Activated CD4-positive, alpha-beta T cell treated with anti-CD3 and anti-CD28 coated beads, Interleukin-2, amount 10 ng/mL, durations not matched to agents 7 days and 5 days (primary cell): ENCODE measurements at places on chromosomes 2 and 18. TPM values are rescaled to one million over a fixed set of nuclear protein-coding genes. Genes with fewer than 3 reads are reported as not detected.

GRCh38 chr2:132374961-132375360 is 41.6 kb upstream of the GPR39 start:
- no peaks in the 10 kb centered on the region for H3K27me3 ChIP-seq
- H3K4me3 ChIP-seq = no peak overlapping the region
- DNase-seq = no peak
- H3K27ac ChIP-seq = no peak overlapping the region
- no peaks in the 10 kb centered on the region for H3K36me3 ChIP-seq
- no peaks in the 10 kb centered on the region for H3K4me1 ChIP-seq

DNA sequence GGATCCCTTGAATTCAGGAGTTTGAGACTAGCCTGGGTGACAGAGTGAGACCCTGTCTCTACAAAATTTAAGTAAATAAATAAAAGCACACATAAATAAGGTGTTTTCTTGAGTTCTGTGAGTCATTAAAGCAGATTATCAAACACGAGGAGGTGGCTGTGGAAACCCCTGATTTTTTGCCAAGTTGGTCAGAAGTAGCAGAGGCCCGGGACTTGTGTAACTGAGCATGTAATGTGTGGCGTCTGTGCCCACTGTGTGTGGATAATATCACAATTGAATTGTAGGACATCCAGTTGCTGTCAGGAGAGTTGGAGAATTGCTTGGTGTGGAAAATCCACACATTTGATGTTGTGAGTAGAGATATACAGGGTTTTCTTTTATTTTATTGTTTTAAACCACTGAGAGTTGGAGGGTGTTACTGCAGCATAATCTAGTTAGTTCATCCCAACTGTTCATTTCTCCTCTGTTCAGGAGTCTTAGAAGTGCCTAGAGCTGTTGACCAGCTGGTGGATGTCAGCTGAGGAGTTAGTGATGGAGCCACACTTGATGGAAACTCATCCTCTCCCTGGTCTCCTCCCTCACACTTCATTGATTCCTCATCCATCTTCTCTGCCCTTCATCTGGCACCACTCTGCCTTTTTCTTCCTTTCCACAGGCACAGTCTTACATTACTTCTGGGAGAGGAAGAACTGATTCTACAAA is 45.9 kb upstream of the RHOB start:
- H3K4me3 ChIP-seq = no peak overlapping the region
- no peak for DNase-seq
- H3K27me3 ChIP-seq = peaks cover 16% of the 10 kb centered on the region
- no peaks in the 10 kb centered on the region for H3K4me1 ChIP-seq

GRCh38 chr2:111182121-111182520 is 61.4 kb downstream of the BCL2L11 start:
- no peaks in the 10 kb centered on the region for H3K4me1 ChIP-seq
- no peak overlapping the region for H3K27ac ChIP-seq
- no peak for DNase-seq

DNA sequence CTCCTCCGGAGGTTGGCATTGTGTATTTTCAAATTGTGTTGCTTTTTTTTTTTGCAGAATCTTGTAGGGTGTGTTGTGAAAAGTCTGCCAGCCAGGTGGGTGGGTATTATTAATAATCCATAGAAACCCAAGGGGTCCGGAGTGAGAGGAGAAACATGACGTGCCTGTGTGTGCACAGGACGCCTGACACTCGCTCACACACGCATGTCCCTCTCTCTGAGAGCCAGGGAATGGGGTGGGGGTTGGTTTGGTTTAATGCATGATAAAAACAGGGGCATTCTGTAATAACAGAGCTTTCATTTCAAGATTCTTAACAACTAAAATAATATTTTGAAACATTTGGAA is 224.8 kb downstream of the FAM210A start:
- H3K27me3 ChIP-seq = no peaks in the 10 kb centered on the region
- no peak overlapping the region for H3K27ac ChIP-seq
- no peak overlapping the region for H3K4me3 ChIP-seq
- H3K4me1 ChIP-seq = peaks cover 51% of the 10 kb centered on the region

GRCh38 chr2:8307606-8308180 is 374.2 kb upstream of the ID2 start:
- H3K4me1 ChIP-seq = peaks cover 85% of the 10 kb centered on the region
- no peak for DNase-seq
- no peak overlapping the region for H3K27ac ChIP-seq
- H3K27me3 ChIP-seq = peaks cover 2% of the 10 kb centered on the region
- H3K36me3 ChIP-seq = peaks cover 3% of the 10 kb centered on the region

- H3K27me3 ChIP-seq = no peaks in the 10 kb centered on the region
- H3K27ac ChIP-seq = no peak overlapping the region
- H3K4me3 ChIP-seq = no peak overlapping the region
- no peak for DNase-seq
- H3K36me3 ChIP-seq = no peaks in the 10 kb centered on the region
- no peaks in the 10 kb centered on the region for H3K4me1 ChIP-seq
Observed at GRCh38 chr2:214325404-214325803, 85.5 kb upstream of the VWC2L start.

DNA sequence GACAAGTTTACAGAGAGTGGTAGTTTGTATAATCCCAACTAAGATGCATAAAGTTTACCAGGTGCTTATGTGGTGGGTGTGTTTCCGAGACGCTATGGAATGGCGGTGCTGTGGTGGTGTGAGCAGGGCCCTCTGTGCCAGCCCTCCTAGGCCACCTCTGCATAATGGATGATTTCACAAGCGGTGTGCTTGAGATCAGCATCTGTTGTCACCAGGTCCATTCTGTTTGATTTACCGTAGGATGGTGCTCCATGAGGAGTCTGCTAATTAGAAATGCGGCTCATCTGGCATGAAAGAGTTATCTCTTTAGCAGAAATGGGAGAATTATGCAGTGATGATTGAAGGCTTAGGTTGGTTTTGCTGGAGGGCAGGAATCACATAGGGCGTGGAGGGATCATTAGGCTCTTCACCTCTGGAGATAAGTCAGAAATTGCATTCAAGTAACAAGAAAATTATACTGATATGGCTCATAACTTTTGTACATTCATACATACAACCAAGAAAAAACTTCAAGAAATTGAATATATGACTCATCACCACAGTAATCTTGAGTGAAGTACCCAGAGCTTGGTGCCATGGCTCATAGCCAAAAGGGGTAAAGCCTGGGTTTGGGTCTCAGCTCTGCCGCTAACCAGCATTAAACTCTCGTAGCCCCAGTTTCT is 41.4 kb downstream of the CRIM1 start:
- H3K4me1 ChIP-seq = no peaks in the 10 kb centered on the region
- H3K36me3 ChIP-seq = no peaks in the 10 kb centered on the region
- H3K27ac ChIP-seq = no peak overlapping the region
- no peak for DNase-seq
- no peak overlapping the region for H3K4me3 ChIP-seq

DNA sequence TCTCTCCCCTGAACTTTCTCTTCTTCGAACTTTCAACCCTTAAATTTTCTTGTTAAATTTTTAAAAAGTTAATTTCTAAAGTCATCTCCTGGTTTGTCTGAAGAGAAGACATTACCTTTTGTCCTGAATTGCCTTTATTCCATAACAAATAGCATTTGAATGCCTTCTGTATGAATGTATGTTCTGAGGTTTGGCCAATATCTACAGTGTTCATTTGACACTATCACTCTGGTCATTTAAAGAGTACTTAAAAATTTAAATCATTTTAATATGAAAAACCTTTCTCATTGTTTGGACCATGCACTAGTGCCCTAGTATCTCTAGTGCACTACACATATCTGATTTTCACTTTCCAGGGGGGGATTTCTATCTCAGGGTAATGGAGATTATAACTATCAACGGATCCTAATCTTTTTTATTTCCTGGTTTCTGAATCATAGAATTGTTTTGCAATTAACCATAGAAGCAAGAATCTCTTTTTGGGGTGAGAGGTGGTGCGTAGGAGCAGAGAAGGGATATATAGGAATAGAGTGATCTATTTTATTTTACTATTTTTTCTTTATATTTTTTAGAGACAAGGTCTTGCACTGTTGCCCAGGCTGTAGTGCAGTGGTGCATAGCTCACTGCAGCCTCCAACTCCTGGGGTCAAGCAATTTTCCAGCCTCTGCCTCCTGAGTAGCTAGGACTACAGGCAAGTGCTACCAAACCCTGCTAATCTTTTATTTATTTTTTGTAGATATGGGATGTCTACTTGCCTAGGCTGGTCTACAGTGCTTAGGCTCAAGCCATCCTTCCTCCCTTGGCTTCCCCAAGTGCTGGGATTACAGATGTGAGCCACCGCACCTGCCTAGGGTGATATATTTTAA is 25.5 kb downstream of the TANC1 start:
- no peak for DNase-seq
- peaks cover 2% of the 10 kb centered on the region for H3K27me3 ChIP-seq
- H3K36me3 ChIP-seq = no peaks in the 10 kb centered on the region
- H3K4me1 ChIP-seq = no peaks in the 10 kb centered on the region
- H3K4me3 ChIP-seq = no peak overlapping the region
- H3K27ac ChIP-seq = no peak overlapping the region

DNA sequence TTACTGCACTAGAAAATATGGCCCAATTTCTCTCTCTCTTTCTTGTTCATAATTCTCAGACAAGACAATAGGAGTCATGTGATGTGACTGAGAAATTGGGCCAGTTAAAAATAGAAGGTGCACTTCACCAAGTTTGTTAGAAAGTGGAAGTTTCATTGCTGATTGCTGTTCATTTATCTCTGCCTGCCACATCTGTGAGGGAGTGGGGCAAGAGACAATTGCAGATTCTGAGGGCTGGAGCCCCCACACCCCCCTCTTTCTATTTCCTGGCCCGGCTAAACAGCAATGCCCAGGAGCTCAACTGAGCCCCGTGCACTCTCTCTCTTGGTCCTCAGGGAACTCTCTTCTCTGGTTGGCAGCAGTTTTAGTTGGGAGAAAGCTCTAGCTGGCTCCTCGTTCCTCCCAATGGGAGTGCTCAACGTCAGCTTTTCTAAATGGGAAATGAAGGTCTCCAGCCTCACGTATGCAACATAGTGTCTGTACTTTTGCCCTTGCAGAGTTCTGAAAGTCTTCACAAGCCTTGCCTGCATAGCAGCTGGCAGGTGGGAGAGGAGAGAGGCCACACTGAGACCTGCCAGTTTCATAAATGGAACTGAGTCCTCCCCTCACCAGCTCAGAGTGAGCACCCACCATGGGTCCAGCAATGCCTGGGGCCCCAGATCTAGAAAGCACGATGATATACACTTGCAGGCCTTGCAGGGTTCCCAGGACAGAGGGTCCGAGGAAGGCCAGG is 115.7 kb downstream of the MYCN start:
- no peak overlapping the region for H3K27ac ChIP-seq
- no peak for DNase-seq
- no peak overlapping the region for H3K4me3 ChIP-seq
- no peaks in the 10 kb centered on the region for H3K36me3 ChIP-seq
- no peaks in the 10 kb centered on the region for H3K4me1 ChIP-seq
- H3K27me3 ChIP-seq = no peaks in the 10 kb centered on the region

DNA sequence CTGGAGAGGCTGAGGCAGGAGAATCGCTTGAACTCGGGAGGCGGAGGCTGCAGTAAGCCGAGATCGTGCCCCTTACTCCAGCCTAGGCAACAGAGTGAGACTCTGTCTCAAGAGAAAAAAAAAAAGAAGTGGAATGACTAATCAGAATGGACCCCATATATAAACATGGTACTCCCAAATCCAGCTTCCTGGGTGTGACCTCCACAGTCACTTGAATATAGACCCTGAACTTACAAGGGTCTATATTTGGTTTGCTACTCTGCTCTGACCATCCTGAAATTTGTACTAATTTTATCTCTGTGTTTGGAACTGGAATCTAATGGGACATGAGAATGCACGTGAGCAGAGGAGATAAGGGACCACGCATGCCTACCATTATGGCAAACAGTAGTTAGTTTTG is 275.0 kb downstream of the TNS1 start:
- H3K36me3 ChIP-seq = no peaks in the 10 kb centered on the region
- no peak overlapping the region for H3K27ac ChIP-seq
- DNase-seq = no peak
- peaks cover 2% of the 10 kb centered on the region for H3K27me3 ChIP-seq
- H3K4me1 ChIP-seq = no peaks in the 10 kb centered on the region

DNA sequence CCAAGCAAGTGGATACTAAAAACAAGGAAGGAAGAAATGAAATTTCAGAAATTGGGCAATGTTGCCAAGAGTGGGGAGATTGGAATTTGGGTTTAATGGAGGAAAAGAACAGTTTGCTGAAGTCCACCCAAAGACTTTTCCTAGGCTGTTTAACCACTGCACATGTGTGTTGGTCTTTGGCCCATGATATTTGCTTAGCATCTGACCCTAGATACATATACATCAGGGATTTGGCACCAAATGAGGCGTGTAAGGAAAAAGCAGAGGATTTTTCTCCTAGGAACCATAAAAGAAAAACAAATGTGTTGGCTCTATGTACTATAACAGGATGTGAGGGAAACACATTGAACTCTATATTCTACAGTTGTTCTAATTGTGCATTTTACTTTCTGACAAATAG is 80.7 kb upstream of the CD28 start:
- peaks cover 2% of the 10 kb centered on the region for H3K27me3 ChIP-seq
- no peak overlapping the region for H3K4me3 ChIP-seq
- H3K36me3 ChIP-seq = peaks cover 2% of the 10 kb centered on the region
- no peak for DNase-seq

GRCh38 chr2:234165421-234165820 is 114.9 kb downstream of the SPP2 start:
- H3K36me3 ChIP-seq = peaks cover 2% of the 10 kb centered on the region
- H3K4me1 ChIP-seq = peaks cover 29% of the 10 kb centered on the region

DNA sequence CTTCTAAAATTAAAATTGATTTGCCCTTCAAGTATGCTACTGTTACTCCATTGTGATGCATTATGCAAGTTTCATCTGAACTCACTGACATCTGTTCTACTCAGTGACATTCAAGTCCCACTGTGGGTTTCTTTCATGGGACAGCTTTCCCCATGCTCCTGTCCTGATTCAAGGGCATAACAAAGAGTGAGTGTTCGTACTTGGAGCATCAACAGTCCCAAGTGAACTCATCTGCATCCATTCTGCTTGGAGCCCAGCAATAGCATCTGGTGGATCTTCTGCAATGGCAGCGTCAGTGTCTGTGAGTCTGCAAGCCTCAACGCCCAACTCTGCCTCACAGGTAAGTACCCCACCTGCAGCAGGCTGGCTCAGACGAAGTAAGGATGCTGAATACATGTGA is 27.5 kb downstream of the BUB1 start:
- no peak overlapping the region for H3K4me3 ChIP-seq
- peaks cover 74% of the 10 kb centered on the region for H3K36me3 ChIP-seq
- H3K27me3 ChIP-seq = no peaks in the 10 kb centered on the region

The ODC1 gene
- 47.1 TPM for total RNA-seq

The HMSD gene
- 0.94 TPM for total RNA-seq

The SLC5A7 gene
- not detected for total RNA-seq
